ENCODE measurements at places on chromosomes 5 and 9. TPM values are rescaled to one million over a fixed set of nuclear protein-coding genes. Genes with fewer than 3 reads are reported as not detected.

TLX3 gene
- not detected for total RNA-seq

THG1L gene
- total RNA-seq = 9.0 TPM

RABL6 gene
- total RNA-seq = 77.4 TPM

IFNA13 gene
- not detected for total RNA-seq

OGN gene
- total RNA-seq = 0.49 TPM

SLC6A7 gene
- not detected for total RNA-seq

GARNL3 gene
- 3.2 TPM for total RNA-seq

IL4 gene
- total RNA-seq = not detected

CATSPER3 gene
- not detected for total RNA-seq

MCTP1 gene
- total RNA-seq = 0.18 TPM

GADD45G gene
- total RNA-seq = 1.4 TPM

TNFSF15 gene
- total RNA-seq = 0.16 TPM

SLC36A3 gene
- not detected for total RNA-seq

GKAP1 gene
- total RNA-seq = 0.65 TPM

DRD1 gene
- not detected for total RNA-seq

NTRK2 gene
- total RNA-seq = 1.5 TPM

IGFBPL1 gene
- total RNA-seq = not detected

RPP25L gene
- total RNA-seq = 27.7 TPM

FOXE1 gene
- total RNA-seq = not detected

IL7R gene
- 4.2 TPM for total RNA-seq

RNF14 gene
- 46.2 TPM for total RNA-seq

PRLR gene
- not detected for total RNA-seq

GNAQ gene
- total RNA-seq = 31.2 TPM

PCDHGA9 gene
- 1.4 TPM for total RNA-seq

NUTM2F gene
- not detected for total RNA-seq

All from cardiac atrium fibroblast (primary cell).